ENCODE measurements at places on chromosomes 1 and 21.

DNA sequence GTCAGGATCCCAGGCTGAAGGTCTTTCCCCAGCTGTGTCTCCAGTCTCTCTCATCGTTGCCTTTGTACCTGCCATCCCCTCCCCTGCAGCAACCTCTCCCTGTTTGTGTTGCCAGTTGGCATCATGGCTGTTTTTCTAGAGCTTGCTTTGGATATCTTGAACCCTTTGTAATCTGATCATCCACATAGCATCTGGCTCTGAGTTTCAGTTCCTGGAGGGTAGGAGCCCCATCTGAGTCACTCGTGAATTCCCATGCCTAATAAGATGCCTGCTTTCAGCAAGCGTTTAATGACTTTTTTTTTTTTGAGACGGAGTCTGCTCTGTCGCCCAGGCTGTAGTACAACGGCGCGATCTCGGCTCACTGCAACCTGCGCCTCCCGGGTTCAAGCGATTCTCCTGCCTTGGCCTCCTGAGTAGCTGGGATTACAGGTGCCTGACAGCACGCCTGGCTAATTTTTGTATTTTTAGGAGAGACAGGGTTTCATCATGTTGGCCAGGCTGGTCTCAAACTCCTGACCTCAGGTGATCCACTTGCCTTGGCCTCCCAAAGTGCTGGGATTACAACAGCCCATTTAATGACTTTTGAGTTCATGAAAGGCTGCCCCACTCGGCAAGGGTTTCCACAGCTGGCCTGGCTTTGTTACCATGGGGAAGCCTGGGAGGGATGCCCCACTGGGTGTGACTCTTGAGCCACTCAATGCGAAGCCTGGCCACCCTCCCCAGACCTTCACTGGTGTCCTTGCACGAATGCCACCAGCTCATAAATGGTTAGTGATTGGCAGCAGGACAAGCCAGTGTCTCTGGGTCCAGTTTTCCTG, 11.9 kb downstream of the ALPL start:
- DNase-seq, result no peak

- no peak for DNase-seq
These were observed 491.2 kb upstream of the ZRANB2 start for GRCh38 chr1:71572038-71572437.

DNA sequence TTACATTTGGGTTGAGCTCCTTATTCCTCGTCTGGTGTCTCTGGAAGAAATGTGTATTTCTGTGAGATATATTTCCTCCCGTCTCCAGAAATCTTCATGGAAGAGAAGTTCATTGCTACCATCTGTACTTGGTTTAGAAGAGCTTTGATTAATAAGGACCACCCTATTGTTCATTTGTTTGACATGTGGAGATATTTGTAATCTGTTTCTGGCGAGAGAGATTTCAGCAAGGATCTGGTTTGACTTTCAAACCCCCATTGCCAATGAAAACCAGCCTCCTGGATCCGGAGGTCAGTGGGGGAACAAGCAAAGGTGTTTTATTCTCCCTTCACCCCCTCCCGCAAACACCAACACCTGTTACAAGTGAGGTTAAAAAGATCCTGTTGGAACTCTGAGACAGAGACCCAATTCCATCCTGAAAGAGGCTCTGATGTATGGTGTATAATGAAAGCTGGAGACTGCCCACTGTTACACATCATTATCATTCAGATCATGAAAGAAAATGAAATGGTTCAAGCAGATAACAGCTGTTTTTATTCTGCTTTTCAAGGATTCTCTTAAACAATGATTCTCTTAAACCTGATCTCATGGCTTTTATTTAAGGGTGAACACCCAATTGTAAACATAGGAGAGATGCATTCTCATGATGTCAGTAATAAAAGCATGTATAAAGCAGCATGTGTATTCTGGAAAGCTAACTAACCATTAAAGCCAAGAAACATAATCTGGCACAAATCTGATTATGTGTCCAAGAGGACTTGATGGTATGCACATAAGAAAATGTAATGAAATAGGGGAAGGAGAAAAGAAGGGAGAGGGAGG, 393.5 kb upstream of the ADGRL2 start:
- no peak for DNase-seq

DNA sequence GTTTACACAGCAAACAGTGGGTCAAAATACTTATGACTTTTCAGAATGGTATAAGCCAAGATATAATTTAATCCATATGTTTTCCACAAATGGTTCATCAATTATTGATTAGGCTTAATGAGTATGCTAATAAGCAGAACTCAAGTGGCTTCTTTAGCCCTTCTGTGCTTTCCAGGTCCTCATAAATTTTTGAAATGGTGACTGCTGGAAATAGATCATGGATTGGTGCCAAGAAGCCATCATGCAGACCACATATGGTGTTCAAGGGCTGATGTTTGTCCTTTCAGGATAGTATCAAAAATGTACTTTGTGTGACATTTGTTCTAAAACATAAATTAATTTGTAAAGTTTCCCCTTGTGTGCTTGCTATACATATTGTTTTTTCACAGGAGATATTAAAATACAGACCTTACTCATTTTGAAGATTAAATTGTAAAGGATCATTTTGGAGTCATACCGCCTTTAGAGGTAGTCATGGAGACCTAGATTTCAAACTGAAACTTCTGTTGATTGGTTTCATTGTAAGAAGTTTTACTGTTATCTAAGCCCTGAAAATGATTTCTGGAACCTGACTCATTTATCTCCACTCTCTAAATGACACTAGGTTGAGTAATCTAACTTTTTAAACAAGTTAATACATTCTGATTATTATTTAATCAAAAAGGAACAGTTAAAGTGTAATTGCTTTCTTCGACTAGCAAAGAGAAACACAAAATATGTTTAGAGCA, 507.9 kb downstream of the PLA2G4A start:
- no peak for DNase-seq

- no peak for DNase-seq
These were observed 20.7 kb upstream of the ABCB10 start for GRCh38 chr1:229579059-229579673.

DNA sequence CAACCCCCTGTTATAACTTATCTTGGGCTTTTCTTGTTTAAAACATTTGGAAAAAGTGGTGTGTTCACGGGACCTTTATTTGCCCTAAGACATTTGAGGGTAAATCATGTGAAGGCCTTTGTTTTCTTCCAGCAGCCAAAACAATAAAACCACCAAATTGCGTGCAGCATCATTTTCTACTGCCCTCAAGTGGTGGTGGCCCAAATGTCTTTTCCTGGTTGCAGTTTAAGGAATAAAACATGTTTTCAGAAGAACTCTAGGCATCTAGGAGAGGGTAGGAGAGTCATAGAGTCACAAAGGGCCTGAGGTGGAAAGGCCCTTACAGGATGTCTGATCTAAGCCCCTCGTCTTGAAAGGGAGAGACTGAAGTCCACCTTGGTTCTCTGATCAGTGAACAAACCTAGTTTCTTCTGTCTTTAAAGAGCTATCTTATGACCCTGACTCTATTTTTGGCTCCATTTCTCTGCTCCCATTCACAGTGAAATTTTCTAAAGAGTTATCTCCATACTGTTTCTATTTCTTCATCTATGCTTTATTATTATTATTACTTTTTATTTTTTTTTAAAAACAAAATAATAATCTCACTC, 16.0 kb upstream of the EPS15 start:
- DNase-seq, result peak; percentile 49

GRCh38 chr1:78411707-78412106, 79.1 kb upstream of the PTGFR start:
- DNase-seq, result no peak

GRCh38 chr1:241406421-241406820, 49.4 kb upstream of the RGS7 start:
- DNase-seq, result no peak

GRCh38 chr1:95018602-95019369, 54.0 kb downstream of the ALG14 start:
- DNase-seq, result no peak

DNA sequence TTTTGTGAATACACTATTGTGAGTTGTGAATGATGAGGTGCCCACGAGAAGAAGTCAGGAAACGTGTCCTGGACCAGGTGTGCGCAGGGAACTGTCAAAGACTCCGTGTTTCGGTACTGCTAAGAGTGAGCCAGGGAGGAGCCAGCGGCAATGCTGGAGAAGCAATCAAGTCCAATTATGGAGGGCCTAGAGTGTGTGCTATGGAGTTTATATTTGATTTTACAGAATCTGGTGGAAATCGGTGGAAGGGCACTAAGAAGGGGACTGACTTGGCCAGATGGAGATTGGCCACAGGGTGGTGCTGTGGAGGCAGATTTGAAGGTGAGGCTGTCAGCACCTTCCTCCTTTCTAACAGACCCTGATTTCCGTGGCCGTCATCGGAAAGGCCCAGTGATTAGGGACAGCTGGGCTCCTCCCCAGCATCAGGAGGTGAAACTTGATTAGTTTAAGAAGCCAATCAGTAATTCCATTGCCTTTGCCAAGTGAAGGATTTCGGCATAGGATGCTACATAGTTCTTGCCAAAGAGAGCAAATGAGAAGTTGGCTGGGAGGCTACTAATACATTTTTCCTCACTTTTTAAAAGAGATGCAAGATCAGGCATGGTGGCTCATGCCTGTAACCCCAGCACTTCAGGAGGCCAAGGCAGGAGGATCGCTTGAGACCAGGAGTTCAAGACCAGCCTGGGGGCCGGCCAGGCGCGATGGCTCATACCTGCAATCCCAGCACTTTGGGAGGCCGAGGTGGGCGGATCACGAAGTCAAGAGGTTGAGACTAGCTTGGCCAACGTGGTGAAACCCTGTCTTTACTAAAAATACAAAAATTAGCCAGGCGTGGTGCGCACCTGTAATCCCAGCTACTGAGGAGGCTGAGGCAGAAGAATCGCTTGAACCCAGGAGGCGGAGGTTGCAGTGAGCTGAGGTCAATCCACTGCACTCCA, 7.0 kb downstream of the PTCH2 start:
- peak; percentile 90 for DNase-seq

GRCh38 chr1:84834419-84835064, 58.5 kb downstream of the LPAR3 start:
- no peak for DNase-seq

Measured in activated CD4-positive, alpha-beta memory T cell treated with anti-CD3 and anti-CD28 coated beads, Interleukin-2, amount 10 ng/mL, durations not matched to agents 7 days and 5 days (primary cell).